ENCODE measurements at places on chromosomes 2 and 18.

- no peak overlapping the region for H3K27ac ChIP-seq
- no peaks in the 10 kb centered on the region for H3K4me1 ChIP-seq
Measured at GRCh38 chr18:6106091-6106685, 210.9 kb upstream of the TMEM200C start.

- H3K36me3 ChIP-seq, result no peaks in the 10 kb centered on the region
- no peak overlapping the region for H3K4me3 ChIP-seq
- H3K4me1 ChIP-seq, result no peaks in the 10 kb centered on the region
- DNase-seq, result no peak
- no peak overlapping the region for H3K27ac ChIP-seq
Measured at GRCh38 chr2:221264318-221264717, 307.8 kb downstream of the EPHA4 start.

- H3K27me3 ChIP-seq, result no peaks in the 10 kb centered on the region
- no peak overlapping the region for H3K4me3 ChIP-seq
- H3K4me1 ChIP-seq, result no peaks in the 10 kb centered on the region
Measured at GRCh38 chr2:19797243-19797810, 104.5 kb downstream of the TTC32 start.

DNA sequence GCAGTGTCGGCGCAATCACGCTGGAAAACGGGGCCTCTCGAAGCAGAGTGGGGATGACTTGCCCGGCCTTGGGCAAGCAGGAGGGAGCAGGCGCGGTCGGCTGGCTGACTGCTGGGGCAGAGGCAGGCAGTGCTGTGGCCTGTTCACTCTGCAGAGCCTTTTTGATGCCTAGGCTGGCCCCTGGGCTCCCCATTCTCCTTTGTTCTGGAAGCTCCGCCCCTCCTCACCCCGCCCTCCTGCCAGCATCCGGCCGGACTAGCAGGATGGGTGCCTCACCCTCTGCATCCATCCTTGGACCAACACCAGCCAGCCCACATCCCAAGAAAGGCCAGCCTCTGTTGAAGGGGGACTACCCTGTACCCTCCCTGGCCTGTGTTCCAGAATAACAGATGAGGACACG is at the start of gene ASPRV1:
Gene ASPRV1, minus strand, starts transcription at position 136 of the 400 bp plus-strand sequence. CDS start 195 bp downstream, outside the sequence.
- H3K36me3 ChIP-seq, result no peaks in the 10 kb centered on the region
- no peaks in the 10 kb centered on the region for H3K27me3 ChIP-seq
- no peak within 1 kb of the TSS for H3K4me3 ChIP-seq
- DNase-seq, result no peak
- H3K4me1 ChIP-seq, result peaks cover 7% of the 10 kb centered on the region
- H3K27ac ChIP-seq, result no peak within 1 kb of the TSS

- H3K4me1 ChIP-seq, result no peaks in the 10 kb centered on the region
- no peak overlapping the region for H3K4me3 ChIP-seq
- DNase-seq, result no peak
- H3K36me3 ChIP-seq, result no peaks in the 10 kb centered on the region
- H3K27ac ChIP-seq, result no peak overlapping the region
Measured at GRCh38 chr2:53475321-53475720, 292.3 kb upstream of the CHAC2 start.

- no peak overlapping the region for H3K27ac ChIP-seq
- H3K4me3 ChIP-seq, result no peak overlapping the region
- no peaks in the 10 kb centered on the region for H3K36me3 ChIP-seq
Measured at GRCh38 chr2:2263196-2263829, 67.8 kb downstream of the MYT1L start.

DNA sequence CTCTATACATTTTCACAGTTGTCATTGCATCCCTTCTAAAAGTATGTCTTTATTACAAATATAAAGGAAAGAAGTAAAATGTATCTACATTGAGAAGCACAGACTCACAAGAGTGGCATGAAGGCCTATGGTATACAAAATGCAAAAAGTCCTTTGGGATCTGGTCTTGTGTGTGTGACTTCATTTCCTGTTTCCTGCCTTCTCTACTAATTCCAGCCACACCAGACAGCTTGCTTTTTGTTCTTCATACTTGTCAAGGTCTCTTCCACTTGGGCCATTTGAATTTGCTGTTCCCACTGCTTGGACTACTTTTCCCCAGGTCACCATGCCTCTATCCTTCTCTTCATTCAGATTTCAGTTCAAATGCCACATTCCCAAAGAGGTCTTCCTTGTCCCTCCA is 6.7 kb upstream of the PNO1 start:
- DNase-seq, result no peak
- no peak overlapping the region for H3K4me3 ChIP-seq
- H3K27me3 ChIP-seq, result no peaks in the 10 kb centered on the region
- no peak overlapping the region for H3K27ac ChIP-seq
- no peaks in the 10 kb centered on the region for H3K36me3 ChIP-seq

- H3K27me3 ChIP-seq, result no peaks in the 10 kb centered on the region
- no peaks in the 10 kb centered on the region for H3K36me3 ChIP-seq
- H3K27ac ChIP-seq, result no peak overlapping the region
- no peak overlapping the region for H3K4me3 ChIP-seq
- DNase-seq, result no peak
Measured at GRCh38 chr2:188403676-188404075, 112.0 kb downstream of the GULP1 start.

DNA sequence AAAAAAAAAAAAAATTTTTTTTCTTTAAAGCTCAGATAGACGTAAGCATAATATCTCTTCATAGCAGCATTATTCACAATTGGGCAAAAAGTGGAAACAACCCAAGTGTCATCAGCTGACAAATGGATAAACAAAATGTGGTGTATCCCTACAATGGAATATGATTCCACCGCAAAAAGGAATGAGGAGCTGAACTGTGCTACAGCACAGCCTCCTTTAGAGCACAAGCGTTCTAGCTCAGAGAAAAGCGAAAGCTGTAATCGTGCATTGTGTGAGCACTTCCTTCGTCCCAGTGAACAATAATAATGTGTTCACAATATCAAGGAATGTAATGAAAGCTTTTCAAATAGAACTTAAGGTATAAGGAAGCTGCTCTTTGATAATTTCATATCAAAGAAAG is 11.7 kb upstream of the CHMP1B start:
- H3K27ac ChIP-seq, result no peak overlapping the region
- H3K36me3 ChIP-seq, result no peaks in the 10 kb centered on the region
- no peak overlapping the region for H3K4me3 ChIP-seq
- H3K4me1 ChIP-seq, result no peaks in the 10 kb centered on the region

- no peaks in the 10 kb centered on the region for H3K27me3 ChIP-seq
- no peak for DNase-seq
- H3K4me1 ChIP-seq, result no peaks in the 10 kb centered on the region
- no peak overlapping the region for H3K4me3 ChIP-seq
- H3K36me3 ChIP-seq, result no peaks in the 10 kb centered on the region
Measured at GRCh38 chr2:236241181-236242056, 22.8 kb downstream of the ASB18 start.

DNA sequence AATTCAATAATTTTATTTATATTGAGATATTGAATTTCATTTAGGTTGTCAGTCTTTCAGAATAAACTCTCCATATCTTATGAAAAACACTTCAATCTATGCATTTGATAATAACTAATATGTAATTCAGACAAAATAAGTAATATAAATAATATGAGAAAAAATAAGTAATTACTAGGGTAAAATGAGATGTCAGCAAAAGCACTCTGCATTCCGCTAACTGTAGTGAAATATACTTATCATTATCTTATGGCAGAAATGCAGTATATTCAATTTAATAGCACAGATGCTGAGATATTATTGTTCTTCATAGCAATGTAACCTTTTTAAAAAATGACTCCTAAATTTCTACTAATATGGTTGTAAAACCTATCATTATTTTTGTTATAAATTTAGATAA is 606.2 kb upstream of the VRK2 start:
- no peaks in the 10 kb centered on the region for H3K27me3 ChIP-seq
- no peak overlapping the region for H3K27ac ChIP-seq
- H3K4me3 ChIP-seq, result no peak overlapping the region
- DNase-seq, result no peak
- no peaks in the 10 kb centered on the region for H3K36me3 ChIP-seq

DNA sequence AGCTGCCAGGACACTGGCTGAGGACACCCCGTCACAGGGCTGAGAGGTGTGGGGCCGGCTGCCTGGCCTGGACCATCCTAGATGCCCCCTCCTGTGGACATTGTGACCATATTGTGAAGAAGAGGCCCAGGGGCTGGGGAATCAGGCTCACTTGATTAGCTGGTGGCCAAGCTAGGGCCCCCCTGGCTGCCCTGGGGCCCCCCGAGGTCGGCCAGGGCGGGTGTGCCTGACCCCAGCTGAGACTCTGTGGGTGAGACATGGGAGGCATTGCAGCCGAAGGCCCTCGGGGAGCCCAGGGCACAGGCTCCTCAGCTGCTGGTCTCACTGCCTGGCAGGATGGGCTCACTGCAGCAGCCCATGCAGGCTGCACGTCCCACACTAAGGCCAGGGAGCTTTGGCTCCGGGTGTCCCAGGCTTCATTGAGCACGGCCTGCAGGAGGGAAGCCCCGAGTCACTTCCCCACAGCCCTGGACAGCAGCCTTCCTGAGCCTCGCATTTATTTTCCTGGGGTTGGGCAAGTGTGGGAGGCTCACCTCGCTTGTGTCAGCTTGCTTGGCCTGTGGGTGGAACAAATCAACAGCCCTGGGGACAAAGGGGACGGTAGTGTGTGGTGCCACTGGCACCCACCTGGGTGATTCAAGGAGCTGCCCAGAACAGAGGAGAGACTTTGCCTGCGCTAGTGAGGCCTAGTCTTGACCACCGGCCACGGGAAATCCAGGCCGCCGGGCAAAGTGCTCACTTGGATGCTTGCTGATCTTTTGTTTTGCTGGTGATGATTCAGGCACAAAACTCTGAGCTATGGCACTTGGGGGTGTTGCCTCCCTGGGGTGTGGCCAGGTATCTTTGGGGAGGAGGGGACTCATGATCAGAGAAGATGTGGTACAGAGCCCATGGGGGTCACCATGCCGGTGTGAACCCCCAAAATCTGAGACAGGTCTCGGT is 1.3 kb downstream of the GAL3ST2 start:
- H3K4me1 ChIP-seq, result peaks cover 7% of the 10 kb centered on the region
- no peaks in the 10 kb centered on the region for H3K36me3 ChIP-seq
- H3K27ac ChIP-seq, result no peak overlapping the region
- H3K4me3 ChIP-seq, result no peak overlapping the region
- no peaks in the 10 kb centered on the region for H3K27me3 ChIP-seq

- H3K4me3 ChIP-seq, result no peak overlapping the region
- no peaks in the 10 kb centered on the region for H3K27me3 ChIP-seq
- no peaks in the 10 kb centered on the region for H3K4me1 ChIP-seq
- DNase-seq, result no peak
- H3K27ac ChIP-seq, result no peak overlapping the region
Measured at GRCh38 chr2:19810637-19811036, 91.1 kb downstream of the TTC32 start.

DNA sequence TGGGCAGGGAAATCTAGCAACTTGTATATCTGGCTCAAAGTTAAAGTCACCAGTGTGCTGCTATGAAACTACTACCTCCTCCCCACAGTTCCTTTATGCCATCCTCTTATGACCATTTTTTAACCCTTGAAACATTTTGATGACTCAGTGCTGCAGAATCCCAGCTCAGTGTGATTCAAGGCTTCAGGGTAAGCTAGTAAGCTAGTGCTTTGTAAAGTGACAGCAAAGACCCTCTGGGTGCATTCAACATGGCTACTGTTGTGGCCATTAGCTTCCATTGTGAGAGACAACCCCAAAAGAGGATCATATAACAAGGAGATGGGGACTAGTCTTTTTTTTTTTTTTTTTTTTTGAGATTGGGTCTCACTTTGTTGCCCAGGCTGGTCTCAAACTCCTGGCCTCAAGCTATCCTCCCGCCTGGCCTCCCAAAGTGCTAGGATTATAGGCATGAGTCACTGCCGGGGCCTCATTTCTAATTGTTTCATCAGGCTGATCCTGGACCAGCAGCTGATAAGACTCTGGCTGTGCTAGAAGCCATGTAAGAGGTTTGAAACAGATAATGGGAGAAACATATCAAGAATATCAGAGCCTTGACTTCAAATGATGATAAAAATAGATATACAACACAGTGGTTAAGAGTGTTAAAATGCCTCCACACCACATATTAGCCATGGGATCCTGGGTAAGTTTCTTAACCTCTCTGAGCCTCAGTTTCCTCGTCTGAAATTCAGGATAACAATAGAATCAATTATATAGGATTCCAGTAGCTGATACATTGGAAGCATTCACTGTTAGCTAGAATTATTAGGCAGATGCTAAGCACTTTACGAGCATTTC is 65.7 kb upstream of the RTN4 start:
- H3K27me3 ChIP-seq, result no peaks in the 10 kb centered on the region
- no peak for DNase-seq
- no peak overlapping the region for H3K4me3 ChIP-seq
- no peak overlapping the region for H3K27ac ChIP-seq
- H3K4me1 ChIP-seq, result no peaks in the 10 kb centered on the region

DNA sequence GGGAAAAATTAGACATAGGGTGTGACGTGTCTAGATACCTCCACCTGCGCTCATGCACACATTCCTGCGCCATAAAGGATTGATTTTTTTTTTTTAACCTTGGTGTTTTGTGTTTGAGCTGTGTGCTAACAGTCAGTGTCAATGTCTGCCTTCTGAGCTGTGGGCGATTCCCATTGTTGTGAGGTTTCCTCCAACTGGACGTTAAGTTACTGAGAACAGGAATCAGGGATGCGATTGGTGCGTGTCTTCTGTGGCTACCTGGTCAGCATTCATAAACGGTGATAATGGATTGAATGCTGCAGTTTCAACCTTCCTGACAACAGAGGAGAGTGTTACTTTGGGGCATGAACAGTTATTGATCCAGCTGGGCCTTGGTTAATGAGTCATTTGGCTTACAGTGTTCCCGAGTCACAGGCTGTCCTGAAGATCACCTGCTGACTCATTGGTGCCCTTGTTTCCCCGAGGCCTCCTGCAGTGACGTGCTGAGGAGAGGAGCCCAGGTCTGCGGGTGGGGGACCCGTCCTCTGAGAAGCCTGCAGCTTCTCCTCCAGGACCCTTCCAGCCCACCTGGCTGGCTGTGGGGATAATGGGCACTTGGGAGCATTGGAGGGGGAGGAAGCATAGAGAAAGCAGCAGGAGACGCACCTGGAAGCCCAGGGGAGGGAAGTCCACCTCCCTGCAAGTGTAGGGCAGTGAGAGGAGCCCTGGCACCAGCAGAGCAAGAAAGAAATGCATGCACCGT is 25.8 kb upstream of the CABYR start:
- peaks cover 30% of the 10 kb centered on the region for H3K36me3 ChIP-seq
- no peaks in the 10 kb centered on the region for H3K27me3 ChIP-seq
- H3K4me3 ChIP-seq, result no peak overlapping the region
- DNase-seq, result no peak
- H3K4me1 ChIP-seq, result peaks cover 16% of the 10 kb centered on the region

DNA sequence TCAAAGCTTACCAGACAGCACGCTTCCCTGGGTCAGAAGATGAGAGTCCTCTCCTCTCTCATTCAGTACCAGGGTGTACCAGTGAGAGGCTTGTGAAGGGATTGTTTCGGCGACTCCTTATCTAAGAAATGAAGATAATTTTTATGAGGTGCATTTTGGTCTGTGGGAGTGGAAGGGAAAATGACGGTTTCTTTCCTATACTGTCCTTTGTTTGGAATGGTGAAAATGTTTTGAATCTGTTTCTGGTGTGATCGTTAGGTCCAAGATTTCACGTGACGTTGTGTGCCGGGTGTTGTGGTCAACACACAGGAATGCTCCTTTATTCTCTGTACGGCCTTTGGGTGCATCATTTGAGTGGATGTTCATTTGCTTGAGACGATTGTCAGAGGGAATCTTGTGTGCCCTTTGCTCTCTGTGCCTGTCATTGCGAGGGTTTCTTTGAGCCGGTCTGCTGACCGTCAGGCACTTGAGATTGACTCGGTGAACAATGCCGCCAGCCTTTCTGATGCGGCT is 183.5 kb downstream of the AGAP1 start:
- H3K4me3 ChIP-seq, result no peak overlapping the region
- H3K4me1 ChIP-seq, result no peaks in the 10 kb centered on the region
- DNase-seq, result no peak

GRCh38 chr2:54773838-54774237 is 50.4 kb downstream of the EML6 start:
- DNase-seq, result no peak
- no peak overlapping the region for H3K27ac ChIP-seq
- H3K4me1 ChIP-seq, result no peaks in the 10 kb centered on the region
- H3K36me3 ChIP-seq, result no peaks in the 10 kb centered on the region
- no peak overlapping the region for H3K4me3 ChIP-seq

Measured in CD4-positive, alpha-beta memory T cell (primary cell).